ENCODE measurements at places on chromosomes 6 and 20. TPM values are rescaled to one million over a fixed set of nuclear protein-coding genes. Genes with fewer than 3 reads are reported as not detected.
A peak's percentile ranks its signal among the peaks of the same experiment; 100 is the strongest.

ADGB gene
- total RNA-seq, result not detected

GDAP1L1 gene
- not detected for total RNA-seq

DNA sequence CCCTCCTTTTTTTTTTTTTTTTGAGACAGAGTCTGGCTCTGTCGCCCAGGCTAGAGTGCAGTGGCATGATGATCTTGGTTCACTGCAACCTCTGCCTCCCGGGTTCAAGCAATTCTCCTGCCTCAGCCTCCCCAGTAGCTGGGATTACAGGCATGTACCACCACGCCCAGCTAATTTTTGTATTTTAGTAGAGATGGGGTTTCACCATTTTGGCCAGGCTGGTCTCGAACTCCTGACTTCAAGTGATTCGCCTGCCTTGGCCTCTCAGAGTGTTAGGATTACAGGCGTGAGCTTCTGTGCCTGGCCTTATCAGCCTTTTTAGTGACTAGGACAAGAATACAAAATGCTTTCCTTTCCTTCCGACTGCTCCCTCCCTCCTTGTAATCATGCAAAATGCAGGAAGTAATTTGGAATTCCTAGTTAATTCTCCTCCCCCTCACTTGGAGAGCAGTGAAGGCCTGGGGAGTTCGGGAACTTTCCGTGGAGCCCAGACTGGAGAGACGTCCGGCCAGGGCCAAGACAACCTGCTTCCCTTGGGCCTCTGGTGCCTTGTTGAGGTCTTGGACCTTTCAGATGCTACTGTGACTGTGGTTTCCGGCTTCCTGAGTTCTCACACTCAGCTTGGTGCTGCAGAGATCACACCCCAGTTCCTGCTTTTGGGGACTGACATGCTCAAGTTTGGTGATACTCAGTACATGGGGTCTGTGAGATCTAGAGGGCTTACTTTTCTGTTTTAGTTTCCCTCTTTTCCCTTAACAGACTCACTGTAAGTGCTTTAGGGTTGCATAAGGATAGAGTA lies 3.9 kb upstream of the PHF20 start:
- peak; percentile 66 for DNase-seq

DNA sequence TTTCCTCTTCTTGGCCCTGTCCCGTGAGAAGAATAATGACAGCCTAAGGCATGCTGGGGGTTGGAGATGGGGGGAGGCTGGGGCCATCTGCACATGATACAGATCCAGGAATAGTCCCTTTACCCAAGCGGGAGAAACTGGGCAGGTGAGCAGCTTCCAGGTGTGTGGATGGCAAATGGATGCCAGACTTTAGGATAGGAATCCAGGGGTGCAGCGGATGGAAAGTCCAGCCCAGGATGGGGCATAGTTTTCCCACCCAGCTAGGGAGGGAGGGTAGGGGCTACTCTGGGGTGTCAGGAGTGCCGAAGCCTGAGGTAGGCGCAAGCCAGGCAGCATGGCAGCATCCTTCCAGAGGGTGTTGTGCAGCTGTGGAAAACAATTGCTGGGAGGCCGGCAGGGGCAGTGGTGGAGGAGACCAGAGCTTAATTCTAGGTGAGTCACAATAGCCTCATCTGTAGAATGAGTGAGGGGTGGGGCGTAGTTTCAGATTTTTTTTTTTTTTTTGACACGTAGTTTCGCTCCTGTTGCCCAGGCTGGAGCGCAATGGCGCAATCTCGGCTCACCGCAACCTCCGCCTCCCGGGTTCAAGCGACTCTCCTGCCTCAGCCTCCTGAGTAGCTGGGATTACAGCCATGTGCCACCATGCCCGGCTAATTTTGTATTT lies 15.4 kb upstream of the FAM110A start:
- DNase-seq, result no peak
